ENCODE measurements at places on chromosomes 11 and 22. TPM values are rescaled to one million over a fixed set of nuclear protein-coding genes. Genes with fewer than 3 reads are reported as not detected.

DNA sequence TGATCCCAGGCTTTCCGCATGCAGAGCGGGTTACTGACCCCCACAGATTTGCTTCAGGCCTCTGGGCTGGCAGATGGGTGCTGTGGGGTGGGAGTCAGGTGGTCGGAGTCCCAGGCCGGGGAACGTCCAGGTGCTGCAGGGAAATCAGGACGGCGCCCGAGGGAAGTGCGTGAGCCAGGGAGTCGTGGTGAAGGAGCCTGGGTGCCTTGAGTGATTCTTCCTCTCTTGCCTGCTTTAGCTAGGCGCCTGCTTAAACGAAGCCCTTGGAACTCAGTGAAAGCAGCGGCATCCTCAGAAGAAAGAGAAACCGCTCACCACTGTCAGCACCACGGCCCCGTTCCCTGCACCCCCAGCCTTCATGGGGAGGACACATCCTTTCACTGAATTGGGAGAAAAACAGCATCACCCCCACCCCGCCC is 455.6 kb downstream of the BRD1 start:
- H3K27ac ChIP-seq, result no peak overlapping the region
- no peaks in the 10 kb centered on the region for H3K27me3 ChIP-seq
- no peaks in the 10 kb centered on the region for H3K36me3 ChIP-seq
- no peak overlapping the region for H3K4me3 ChIP-seq
- DNase-seq, result peak; percentile 1
- no peaks in the 10 kb centered on the region for H3K4me1 ChIP-seq

- H3K4me1 ChIP-seq, result no peaks in the 10 kb centered on the region
- no peak for DNase-seq
- no peak overlapping the region for H3K4me3 ChIP-seq
- no peaks in the 10 kb centered on the region for H3K36me3 ChIP-seq
- no peak overlapping the region for H3K27ac ChIP-seq
- H3K27me3 ChIP-seq, result no peaks in the 10 kb centered on the region
These were observed 79.3 kb upstream of the DRD2 start for GRCh38 chr11:113554526-113554925.

APOA4 gene
- not detected for total RNA-seq

DNA sequence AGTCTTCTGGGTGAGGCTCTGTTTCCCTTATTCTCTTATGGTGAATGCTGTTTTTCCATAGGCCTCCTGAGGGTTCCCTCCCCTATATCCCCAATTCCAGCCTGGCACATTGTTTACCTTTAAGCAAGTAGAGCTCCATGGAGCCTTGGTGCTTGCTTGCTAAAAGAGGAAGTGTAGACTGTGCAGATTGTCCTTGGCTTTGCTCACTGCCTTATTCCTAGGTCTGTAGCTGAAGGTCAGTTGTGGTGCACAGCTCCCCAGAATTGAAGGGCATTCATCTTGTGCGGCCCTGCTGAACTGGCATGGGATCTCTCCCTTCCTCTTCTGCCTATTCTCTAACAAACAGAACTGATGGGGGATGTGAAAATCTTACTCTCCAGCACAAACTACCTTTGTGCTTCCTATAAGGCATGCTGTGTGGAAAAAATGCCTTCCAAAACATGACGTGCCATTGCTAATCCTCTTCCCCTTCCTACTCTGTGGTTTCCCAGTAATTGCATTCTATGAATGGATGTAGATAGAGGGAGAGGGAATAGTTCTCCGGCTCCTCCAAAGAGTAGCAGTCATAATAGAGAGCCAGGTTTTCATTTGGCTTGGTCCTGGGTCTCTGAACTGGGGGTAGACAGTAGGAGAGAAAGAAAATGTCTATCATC is 34.2 kb upstream of the PLET1 start:
- peaks cover 19% of the 10 kb centered on the region for H3K4me1 ChIP-seq
- no peak overlapping the region for H3K4me3 ChIP-seq
- H3K27me3 ChIP-seq, result no peaks in the 10 kb centered on the region
- no peaks in the 10 kb centered on the region for H3K36me3 ChIP-seq

DNA sequence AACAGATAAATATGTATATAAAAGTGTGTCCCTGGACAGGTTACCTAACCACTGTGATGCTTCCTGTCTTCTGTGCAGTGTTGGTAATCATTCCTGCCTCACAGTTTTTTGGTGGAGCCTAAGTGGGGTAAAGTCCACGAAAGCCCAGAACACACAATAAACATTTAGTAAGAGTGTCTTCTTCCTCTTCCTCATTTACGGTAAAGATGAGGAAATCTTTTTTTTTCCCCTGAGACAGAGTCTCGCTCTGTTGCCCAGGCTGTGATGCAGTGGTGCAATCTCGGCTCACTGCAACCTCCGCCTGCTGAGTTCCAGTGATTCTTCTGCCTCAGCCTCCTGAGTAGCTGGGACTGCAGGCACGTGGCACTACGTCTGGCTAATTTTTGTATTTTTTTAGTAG is 117.1 kb downstream of the LDLRAD3 start:
- no peaks in the 10 kb centered on the region for H3K36me3 ChIP-seq
- no peaks in the 10 kb centered on the region for H3K4me1 ChIP-seq
- no peak overlapping the region for H3K4me3 ChIP-seq
- H3K27ac ChIP-seq, result no peak overlapping the region
- no peak for DNase-seq

- H3K36me3 ChIP-seq, result peaks cover 8% of the 10 kb centered on the region
- no peak overlapping the region for H3K27ac ChIP-seq
- H3K27me3 ChIP-seq, result no peaks in the 10 kb centered on the region
- no peaks in the 10 kb centered on the region for H3K4me1 ChIP-seq
- H3K4me3 ChIP-seq, result no peak overlapping the region
These were observed 11.5 kb downstream of the RIC8A start for GRCh38 chr11:218815-219593.

GRCh38 chr11:68044898-68045351 is 6.1 kb downstream of the TCIRG1 start:
- no peak overlapping the region for H3K27ac ChIP-seq
- DNase-seq, result no peak
- H3K36me3 ChIP-seq, result peaks cover 15% of the 10 kb centered on the region
- H3K27me3 ChIP-seq, result no peaks in the 10 kb centered on the region

DNA sequence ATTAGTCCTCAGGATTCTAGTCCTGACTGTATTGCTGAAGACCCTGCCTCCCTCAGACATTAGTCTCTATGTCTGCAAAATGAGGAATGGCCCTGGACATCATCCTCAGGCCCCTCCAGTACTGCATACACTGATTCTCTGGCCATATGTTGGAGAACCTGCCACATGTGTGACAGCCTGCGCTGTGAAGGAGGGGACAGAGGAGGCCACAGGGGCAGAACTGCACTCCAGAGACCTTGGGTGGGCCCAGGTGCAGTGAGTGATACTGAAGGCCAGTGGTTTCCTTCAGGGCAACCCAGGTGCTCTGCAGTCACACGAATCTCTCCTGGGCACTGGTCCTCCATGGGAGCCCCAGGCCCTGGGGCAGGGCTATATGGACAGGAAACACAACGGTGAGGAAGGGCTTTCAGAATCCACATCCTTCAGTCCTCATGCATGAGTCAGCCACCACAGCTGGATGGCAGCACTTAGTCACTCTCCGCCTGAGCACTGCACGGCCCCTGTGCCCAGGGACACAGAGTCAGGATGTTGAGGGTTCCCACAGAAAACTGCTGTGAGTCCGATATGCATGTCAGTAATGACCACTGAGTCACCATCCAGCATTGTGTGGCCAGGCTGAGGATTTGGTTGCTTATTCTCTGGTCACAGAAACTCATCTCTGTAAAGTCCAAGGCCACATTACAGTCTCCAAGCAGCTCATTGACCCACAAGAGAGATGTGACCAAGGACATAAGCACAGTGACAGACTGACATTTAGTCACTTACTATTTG is 39.7 kb downstream of the ME3 start:
- no peak overlapping the region for H3K4me3 ChIP-seq
- DNase-seq, result no peak
- H3K36me3 ChIP-seq, result no peaks in the 10 kb centered on the region
- H3K4me1 ChIP-seq, result peaks cover 28% of the 10 kb centered on the region
- H3K27me3 ChIP-seq, result no peaks in the 10 kb centered on the region

HEPHL1 gene
- not detected for total RNA-seq

GRCh38 chr11:66889960-66890359 is 33.1 kb downstream of the LRFN4 start:
- DNase-seq, result no peak
- no peaks in the 10 kb centered on the region for H3K27me3 ChIP-seq
- H3K4me3 ChIP-seq, result no peak overlapping the region
- peaks cover 3% of the 10 kb centered on the region for H3K4me1 ChIP-seq

HEPN1 gene
- total RNA-seq, result not detected

GRCh38 chr11:33310720-33311500 is 53.7 kb downstream of the HIPK3 start:
- no peaks in the 10 kb centered on the region for H3K36me3 ChIP-seq
- no peaks in the 10 kb centered on the region for H3K27me3 ChIP-seq
- no peak for DNase-seq

- H3K36me3 ChIP-seq, result no peaks in the 10 kb centered on the region
- no peak overlapping the region for H3K27ac ChIP-seq
- no peaks in the 10 kb centered on the region for H3K4me1 ChIP-seq
- H3K4me3 ChIP-seq, result no peak overlapping the region
These were observed 803.0 kb upstream of the FAT3 start for GRCh38 chr11:91421641-91422040.

DNA sequence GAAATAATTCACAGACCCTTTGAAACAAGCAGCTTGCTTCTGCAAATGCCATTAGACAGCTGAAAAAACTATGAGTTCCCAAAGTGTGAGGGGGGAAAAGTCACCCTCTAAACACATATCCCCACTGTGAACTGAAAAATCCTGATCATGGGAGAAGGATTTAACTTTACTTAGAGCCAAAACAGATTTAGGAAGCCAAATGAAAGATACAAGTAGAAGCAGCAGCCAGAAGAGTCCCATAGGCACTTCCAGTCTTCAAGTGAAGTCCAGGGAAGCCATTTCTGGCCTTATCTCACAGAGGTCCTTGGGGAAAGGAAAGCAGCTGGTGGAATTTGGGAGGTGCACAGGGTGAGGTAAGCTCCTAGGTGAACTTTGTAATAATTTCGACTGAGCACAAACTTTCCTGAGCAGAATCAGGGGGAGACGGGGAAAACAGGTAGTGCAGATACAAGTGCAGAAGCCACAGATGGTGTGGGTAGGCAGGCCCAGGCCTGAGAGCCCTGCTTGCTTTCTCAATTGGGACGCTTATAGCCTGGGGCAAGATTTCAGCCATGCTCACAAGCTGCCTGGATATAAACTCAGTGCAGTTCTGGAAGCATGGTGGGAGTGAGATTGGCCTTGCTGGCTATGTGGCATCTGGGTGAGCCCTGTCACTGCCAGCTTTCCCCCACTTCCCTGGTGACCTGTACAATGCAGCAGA is 44.8 kb downstream of the GAS2 start:
- H3K27me3 ChIP-seq, result no peaks in the 10 kb centered on the region
- no peaks in the 10 kb centered on the region for H3K36me3 ChIP-seq
- peak; percentile 18 for DNase-seq
- H3K4me1 ChIP-seq, result peaks cover 18% of the 10 kb centered on the region

GRCh38 chr11:43523632-43524031 is 156.9 kb upstream of the HSD17B12 start:
- H3K27me3 ChIP-seq, result no peaks in the 10 kb centered on the region
- H3K4me3 ChIP-seq, result no peak overlapping the region
- DNase-seq, result no peak
- H3K4me1 ChIP-seq, result no peaks in the 10 kb centered on the region

DNA sequence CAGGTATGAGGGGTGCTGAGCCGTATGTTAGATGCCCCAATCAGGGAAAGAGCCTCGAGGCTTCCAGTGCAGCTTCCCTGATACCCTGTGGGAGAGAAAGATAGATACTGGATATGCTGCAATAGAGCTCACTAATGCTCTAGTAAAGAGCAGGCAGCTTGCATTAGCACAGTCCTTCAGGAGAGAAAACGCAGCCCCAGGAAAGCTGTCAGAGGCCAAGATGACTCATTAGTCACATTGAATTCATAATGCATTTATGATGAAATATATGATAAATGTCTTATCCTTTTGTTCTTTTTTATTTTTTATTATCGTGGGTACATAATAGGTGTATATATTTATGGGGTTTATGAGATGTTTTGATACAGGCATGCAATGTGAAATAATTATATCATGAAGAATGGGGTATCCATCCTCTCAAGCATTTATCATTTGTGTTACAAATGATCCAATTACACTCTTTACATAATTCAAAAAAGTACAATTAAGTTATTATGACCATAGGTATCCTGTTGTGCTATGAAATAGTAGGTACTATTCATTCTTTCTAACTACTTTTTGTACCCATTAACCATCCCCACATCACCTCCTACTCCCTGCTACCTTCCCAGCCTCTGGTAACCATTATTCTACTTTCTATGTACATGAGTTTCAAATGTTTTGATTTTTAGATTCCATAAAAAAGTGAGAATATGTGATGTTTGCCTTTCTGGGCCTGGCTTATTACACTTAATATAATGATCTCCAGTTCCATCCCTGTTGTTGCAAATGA is 94.5 kb upstream of the TOP3B start:
- DNase-seq, result no peak
- H3K4me3 ChIP-seq, result no peak overlapping the region
- no peak overlapping the region for H3K27ac ChIP-seq
- no peaks in the 10 kb centered on the region for H3K36me3 ChIP-seq
- no peaks in the 10 kb centered on the region for H3K27me3 ChIP-seq

- no peak overlapping the region for H3K4me3 ChIP-seq
- DNase-seq, result peak; percentile 60
- no peaks in the 10 kb centered on the region for H3K36me3 ChIP-seq
These were observed 19.5 kb downstream of the PIK3IP1 start for GRCh38 chr22:31272522-31273446.

- no peak overlapping the region for H3K4me3 ChIP-seq
- peaks cover 22% of the 10 kb centered on the region for H3K4me1 ChIP-seq
- H3K27ac ChIP-seq, result no peak overlapping the region
- no peaks in the 10 kb centered on the region for H3K36me3 ChIP-seq
- peaks cover under 1% of the 10 kb centered on the region for H3K27me3 ChIP-seq
These were observed 5.0 kb downstream of the ASCL2 start for GRCh38 chr11:2265396-2265795.

DNA sequence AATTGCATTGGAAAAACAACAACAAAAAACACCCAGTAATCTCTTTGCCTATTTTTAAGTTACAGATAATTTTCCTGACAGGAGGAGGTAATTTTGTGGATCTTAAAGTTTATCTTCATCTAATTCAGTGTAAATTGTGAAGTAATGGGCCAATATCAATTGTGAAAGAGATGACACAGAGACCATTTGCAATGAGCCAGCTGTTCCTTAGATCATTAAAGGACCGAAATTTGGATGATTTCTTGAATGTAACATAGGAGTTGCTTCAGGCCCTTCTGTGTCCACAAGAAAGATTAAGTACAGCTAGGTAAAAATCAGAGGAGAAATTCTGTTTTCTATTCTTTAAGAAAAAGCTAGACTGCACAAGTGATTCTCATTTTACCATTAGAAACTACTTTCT is 718.5 kb upstream of the ANO3 start:
- no peak overlapping the region for H3K4me3 ChIP-seq
- no peaks in the 10 kb centered on the region for H3K27me3 ChIP-seq
- H3K27ac ChIP-seq, result no peak overlapping the region
- H3K36me3 ChIP-seq, result no peaks in the 10 kb centered on the region
- no peak for DNase-seq

CASP5 gene
- total RNA-seq, result not detected
